Neuronal stem cell (in vitro differentiated cells): ENCODE measurements at places on chromosomes 16 and 17.

DNA sequence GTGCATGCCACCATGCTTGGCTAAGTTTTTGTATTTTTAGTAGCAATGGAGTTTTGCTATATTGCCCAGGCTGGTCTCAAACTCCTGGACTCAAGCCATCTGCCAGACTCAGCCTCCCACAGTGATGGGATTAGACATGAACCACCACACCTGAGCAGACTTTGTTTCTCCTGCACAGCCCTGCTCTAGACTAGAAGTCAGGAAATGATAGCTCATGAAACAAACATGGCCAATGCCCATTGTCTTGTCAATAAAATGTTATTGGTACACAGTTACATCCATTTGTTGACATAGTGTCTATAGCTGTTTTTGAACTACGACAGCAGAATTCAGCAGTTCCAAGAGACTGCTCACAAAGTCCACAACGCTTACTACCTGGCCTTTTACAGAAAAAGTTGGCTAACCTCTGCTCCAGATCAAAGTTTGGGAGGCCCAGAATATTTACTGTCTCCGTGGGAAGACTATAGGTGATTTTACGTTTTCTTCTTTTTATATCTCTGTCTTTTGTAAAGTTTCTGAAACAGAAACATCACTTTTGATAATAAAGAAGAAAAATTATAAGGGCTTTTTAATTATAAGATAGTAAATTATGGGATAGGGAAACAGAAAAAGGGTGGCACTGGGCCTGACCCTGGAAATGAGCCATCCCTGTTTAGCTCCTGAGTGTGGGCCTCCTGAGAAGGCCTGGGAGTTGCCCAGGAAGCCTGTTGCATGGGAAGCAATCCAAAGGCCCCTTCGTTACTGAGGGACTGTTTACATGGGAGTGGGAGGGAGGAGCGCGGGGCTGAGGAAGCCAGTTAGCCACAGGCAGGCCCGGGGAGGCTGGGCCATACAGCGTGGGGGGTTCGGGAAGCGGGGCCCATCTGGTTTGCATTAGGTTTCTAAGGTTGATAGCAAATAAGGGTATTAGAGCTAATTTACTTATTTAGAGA is 201.5 kb downstream of the IRF8 start:
- no peak for DNase-seq

DNA sequence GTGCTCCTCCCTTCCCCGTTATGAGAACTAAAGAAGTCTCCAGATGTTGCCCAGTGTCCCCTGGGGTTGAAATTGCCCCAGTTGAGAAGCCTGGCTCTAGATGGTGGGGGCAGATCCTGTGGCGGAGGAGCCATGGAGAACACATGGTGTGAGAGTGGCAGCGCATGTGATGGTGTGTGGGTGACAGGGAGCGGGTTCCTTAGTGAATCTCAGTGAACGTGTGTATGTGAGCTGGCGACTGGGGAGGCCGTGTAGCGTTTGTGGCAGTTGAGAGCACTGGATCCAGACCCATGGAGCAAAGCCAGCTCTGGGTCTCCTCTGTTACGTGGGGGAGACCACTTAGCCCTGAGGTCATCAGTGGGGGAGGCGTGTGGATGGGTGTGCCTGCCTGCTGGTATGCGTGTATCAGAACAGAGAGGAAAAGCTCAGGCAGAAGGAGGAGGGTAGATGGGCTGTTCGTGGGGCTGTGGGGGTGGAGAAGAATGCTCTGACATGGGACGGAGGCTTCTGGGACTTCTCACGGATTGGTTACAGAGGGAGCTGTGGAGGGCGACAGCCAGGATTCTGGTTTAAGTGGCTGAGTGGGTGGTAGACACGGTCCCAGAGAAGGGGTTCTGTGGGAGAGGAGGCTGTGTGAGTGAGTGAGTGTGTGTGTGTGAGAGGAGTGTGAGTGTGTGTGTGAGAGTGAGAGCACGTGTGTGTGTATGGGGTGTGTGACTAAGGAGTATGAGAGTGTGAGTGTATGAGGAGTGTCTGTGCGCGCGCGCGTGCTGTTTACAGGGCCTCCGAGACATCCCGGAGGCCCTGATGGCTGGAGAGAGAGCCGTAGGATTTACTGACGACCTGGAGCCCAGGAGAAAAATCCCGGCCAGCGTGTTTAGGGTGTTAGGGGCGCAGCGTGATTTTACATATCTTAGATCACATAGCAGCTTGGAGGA is 193.8 kb downstream of the SNX29 start:
- DNase-seq: no peak

DNA sequence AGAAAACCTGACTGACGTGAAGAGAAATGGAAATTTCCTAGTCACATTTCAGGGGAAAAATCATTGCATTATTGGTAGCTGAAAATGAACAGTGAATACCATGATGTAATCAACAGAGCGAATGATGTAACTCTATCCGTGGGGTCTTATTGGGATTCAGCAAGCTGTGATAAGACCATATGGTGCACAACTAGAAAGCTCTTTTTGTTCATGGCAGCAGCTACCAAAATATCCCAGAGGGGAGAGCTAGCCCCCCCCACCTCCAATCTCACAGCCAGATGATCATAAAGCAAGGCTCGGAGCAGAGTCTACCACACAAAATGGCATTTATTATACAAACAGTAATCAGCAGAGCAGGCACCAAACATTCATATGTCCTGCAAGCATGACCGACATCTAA is 22.2 kb upstream of the DNAH17 start:
- no peak for DNase-seq

DNA sequence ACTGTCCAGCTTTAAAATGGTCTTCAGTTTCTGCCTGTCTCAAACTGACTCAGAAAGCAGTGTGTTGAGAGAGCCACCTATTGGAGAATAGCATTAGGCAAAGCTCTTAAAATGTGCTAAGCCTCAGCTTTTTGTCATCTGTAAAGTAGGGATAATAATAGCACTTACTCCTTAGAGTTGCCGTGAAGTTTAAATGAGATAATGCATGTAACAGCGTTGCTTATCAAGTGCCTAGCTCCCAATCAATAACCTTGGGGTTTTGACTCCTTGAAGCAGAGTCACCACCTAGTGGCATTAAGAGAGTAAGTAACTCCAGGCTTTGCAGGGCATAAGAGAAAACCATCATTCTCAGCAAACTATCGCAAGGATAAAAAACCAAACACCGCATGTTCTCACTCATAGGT is 163.3 kb downstream of the HS3ST2 start:
- DNase-seq: no peak

DNA sequence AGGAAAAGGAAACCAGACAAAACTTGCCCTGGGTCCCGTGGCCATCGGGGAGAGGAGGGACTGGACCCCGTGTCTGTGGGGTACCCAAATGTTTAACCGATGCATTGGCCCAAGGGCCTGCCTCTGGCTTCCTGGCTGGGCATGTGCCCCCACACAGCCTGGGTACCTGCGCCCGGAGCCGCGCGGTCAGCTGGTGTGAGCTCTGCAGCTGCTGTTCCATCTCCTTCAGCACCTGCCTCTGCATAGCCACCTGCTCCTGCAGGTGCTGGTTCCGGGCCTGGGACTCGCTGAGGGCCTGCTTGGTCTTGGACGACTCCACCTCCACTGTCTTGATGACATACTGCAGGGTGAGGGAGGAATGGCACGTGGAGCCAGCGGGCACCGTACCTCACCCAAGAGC is 31.9 kb downstream of the KIFC3 start:
- no peak for DNase-seq

- peak; percentile 69 for DNase-seq
These were observed at the start of gene ZDHHC1 for GRCh38 chr16:67415872-67416793. Gene ZDHHC1 (minus strand): TSS chr16:67416477. CDS start chr16:67407775, 8,702 bp downstream.

DNA sequence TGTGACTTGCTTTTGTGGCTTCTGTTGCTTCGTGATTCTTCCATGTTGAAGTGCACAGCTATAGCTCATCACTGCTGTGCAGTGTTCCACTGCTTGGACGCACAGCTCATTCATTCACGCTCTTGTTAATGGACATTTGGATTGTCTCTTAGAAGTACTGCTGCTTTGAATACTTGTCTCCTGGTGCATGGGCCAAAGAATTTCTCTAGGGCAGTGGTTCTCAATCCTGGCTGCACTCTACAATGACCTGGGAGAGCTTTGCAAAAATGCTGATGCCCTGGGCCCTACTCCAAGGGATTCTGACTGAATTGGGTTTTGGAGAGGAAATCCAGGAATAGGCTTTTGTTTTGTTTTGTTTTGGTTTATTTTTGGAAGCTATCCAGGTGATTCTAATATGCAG is 20.0 kb downstream of the CCL17 start:
- no peak for DNase-seq

- DNase-seq: no peak
These were observed 207.0 kb upstream of the COX10 start for GRCh38 chr17:13862346-13862745.

DNA sequence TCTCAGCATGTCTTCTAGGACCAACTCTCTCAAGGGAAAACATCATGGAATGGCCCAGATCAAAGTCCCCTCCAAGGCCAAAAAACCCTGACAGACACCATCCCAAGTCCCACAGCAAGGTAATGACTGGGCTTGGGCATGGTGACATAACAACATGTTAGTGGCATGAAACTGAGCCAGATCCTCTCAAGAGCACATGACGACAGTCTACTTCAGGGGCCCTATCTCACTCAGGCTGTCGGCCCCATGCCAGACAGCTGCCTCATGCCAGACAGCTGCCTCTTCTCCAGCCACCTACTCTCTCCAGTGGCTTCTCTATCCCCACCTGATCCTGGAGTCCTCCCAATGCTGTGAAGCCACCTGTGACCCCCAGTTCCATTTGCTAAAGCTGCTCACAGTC is 18.4 kb downstream of the HSD11B2 start:
- DNase-seq: no peak

DNA sequence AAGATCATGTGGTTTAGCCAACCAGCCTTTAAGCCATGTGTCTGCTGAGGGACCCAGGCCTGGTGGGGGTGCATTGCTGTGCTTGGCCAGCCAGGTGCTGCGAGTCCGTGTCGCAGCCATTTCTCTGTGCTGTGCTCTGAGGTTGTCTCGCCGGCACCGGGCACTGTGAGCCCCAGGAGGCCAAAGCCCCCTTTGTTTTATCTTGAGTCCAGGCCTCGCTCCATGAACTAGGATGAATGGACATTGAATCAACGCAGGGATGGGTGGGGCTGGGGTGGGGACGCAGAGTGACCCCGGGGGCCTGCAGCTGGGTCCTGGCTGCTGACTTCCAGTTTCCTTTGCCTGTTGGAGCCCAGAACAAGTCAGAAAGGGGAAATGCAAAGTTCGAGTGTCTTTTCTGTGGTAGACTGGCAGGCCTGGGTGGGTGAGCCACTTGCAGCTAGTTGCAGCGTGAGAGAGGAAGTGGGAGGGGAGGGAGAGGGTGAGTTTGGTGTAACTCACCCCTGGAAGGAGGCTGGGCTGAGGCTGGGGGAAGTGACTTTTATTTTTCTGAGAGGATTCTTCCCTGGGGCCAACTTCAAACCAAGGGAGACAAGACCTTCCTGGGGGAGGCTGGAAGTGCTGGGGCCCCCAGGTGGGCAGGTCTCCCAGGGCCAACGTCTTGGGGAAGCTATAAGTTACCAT is 324.7 kb downstream of the SEC14L1 start:
- no peak for DNase-seq

DNA sequence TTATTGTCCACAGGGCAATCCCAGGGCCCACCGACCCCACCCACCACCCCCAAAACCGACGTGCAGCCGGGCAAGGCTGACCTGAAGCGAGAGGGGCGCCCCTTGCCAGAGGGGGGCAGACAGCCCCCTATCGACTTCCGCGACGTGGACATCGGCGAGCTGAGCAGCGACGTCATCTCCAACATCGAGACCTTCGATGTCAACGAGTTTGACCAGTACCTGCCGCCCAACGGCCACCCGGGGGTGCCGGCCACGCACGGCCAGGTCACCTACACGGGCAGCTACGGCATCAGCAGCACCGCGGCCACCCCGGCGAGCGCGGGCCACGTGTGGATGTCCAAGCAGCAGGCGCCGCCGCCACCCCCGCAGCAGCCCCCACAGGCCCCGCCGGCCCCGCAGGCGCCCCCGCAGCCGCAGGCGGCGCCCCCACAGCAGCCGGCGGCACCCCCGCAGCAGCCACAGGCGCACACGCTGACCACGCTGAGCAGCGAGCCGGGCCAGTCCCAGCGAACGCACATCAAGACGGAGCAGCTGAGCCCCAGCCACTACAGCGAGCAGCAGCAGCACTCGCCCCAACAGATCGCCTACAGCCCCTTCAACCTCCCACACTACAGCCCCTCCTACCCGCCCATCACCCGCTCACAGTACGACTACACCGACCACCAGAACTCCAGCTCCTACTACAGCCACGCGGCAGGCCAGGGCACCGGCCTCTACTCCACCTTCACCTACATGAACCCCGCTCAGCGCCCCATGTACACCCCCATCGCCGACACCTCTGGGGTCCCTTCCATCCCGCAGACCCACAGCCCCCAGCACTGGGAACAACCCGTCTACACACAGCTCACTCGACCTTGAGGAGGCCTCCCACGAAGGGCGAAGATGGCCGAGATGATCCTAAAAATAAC is 3.0 kb downstream of the SOX9 start:
- DNase-seq: no peak

- no peak for DNase-seq
These were observed 24.5 kb upstream of the TEKT1 start for GRCh38 chr17:6856051-6856450.

GRCh38 chr16:56365552-56365951 is 59.8 kb downstream of the AMFR start:
- DNase-seq: no peak

DNA sequence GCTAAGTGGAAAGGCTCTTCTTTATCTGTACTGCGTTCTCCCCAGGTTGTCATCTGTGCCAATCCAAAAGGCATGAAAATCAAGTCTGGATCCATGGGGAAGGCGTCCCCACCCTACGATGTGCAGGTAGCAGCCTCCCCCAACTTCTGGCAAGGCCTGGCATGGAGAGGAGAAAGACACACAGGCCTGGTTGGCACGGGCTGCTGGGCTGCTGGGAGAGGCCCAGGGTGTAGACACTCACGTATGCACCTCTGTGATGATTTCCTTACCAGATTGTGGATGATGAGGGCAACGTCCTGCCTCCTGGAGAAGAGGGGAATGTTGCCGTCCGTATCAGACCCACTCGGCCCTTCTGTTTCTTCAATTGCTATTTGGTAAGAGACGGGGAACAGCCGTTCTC is 20.4 kb upstream of the ACSM2A start:
- no peak for DNase-seq

- DNase-seq: no peak
These were observed 68.9 kb downstream of the NEUROD2 start for GRCh38 chr17:39538866-39539265.

DNA sequence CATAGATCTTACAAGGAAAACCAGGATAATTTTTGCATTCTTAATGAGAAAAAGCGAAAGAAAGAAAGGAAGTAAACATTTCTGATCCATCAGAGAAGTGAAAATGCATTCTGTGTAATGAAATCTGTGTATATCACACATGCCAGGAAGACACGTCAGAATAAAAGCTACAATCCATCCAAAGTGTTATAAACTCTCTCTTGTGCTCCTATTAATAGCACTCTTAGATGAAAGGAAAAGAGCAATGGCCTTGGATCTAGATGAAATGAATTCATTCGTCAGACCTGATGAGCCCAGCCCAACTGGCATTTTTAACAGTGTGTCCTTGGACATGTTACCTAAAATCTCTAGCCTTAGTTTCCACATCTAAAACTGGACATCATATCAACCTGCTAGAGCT is 885.5 kb downstream of the CDH11 start:
- DNase-seq: no peak

DNA sequence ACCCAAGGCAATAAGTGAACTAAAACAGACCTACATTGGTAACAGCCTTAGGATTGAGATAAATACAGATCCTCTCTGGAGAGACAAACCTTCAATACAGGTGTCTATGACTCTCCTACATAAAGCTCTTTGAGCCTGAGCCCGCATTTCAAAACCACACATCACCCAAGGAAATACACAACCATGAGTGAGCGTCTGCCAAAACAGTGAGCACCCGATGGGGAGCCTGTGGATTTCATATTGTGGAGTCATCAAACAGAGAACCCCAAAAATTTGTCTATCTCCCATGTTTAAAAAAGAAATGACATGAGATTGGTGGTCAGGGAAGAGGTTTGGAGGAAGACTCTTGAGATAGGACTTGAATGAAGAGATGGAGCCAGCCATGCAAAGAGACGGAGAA is 102.2 kb upstream of the LHX1 start:
- no peak for DNase-seq
